ENCODE measurements at places on chromosomes 7 and 10. TPM values are rescaled to one million over a fixed set of nuclear protein-coding genes. Genes with fewer than 3 reads are reported as not detected.

ADAP1 gene
- total RNA-seq: 18.3 TPM

INHBA gene
- 21.9 TPM for total RNA-seq

KDM7A gene
- 24.1 TPM for total RNA-seq

SPAG6 gene
- not detected for total RNA-seq

PTTG1IP2 gene
- 4.1 TPM for total RNA-seq

SPDYE3 gene
- not detected for total RNA-seq

BTBD16 gene
- not detected for total RNA-seq

NYAP1 gene
- total RNA-seq: 1.4 TPM

PRR15 gene
- 1.3 TPM for total RNA-seq

AASS gene
- total RNA-seq: 8.5 TPM

SORBS1 gene
- 0.72 TPM for total RNA-seq

LIPJ gene
- total RNA-seq: not detected

CC2D2B gene
- not detected for total RNA-seq

ADIRF gene
- 72.5 TPM for total RNA-seq

HMX2 gene
- total RNA-seq: not detected

FKBP6 gene
- total RNA-seq: not detected
